LoVo (cell line): ENCODE measurements at places on chromosomes 2 and 18.

DNA sequence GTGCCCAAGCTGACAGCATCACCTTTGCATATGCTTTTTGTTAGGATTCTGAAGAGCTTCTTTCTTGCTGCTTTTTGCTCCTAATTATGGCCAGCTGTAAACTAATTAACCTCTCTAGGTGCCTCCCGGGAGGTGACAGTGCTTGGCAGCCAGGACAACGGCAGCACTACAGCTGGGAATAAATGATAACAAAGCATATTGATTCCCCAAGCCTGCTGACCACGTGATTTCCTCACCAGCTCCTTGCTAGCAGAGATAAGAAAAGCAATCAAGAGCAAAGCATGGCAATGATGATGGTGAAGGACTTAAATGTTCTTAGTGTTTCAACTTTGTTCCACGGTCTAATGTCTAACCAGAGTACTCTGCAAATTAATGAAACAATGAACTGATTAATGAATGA is 1074.4 kb upstream of the GYPC start:
- no peak for DNase-seq

DNA sequence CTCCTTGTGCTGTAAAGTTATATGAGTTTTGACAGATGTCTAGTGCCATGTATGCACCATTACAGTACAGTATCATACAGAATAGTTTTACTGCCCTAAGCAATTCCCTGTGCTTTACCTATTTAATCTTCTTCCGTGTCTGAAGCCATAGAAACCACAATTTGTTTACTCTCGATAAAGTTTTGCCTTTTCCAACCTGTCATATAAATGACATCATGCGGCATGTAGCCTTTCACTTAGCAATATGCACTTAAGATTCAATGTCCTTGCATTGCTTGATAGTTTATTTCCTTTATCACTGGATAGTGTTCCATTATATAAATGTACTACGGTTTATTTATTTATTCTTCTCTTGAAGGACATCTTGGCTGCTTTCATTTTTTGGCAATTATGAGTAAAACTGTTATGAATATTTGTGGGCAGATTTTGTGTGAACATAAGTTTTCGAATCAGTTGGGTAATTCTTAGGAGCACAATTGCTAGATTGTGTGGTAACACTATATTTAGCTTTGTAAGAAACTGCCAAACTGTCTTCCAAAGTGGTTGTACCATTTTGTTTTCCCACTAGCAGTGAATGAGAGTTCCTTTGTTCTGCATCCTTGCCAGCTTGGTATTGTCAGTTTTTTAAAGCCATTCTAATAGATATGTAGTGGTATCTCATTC is 136.8 kb upstream of the MAP3K20 start:
- no peak for DNase-seq

DNA sequence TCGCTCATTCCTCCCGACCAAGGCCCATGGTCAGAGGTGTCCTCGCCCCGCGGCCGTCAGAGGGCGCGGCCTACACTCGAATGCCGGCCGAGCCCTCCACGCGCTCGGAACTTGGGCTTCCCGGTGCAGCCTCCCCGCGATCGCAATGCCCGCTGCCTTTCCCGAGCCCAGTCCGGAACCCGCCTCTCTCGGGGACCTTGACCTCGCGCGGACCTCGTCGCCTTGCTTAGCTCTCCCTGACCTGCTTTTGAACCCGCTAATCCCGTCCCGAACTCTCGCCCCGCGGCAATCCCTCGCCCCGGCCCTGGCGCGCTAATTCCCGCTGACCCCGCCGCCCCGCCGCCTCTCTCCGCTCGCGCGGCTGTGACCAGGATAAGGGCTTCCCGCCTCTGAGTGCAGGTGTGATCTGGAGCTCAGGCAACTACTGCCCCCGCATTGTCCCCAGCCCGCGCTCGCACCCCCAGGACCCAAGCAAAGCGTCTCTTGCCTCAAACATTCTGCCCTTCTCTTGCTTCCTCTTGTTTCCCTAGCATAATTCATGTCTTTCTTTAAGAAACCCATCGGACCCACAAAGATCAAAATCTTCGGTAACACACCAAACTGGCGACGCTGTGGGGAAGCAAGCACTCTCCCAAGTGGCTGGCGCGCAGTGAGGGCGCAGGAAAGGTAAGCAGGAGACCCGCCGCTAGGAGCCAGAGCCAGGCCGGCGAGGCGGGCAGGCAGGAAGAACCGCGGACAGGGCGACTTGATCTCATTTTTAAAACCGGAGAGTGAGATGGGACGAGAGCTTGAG is 46.6 kb upstream of the ATP6V1B1 start:
- no peak for DNase-seq

DNA sequence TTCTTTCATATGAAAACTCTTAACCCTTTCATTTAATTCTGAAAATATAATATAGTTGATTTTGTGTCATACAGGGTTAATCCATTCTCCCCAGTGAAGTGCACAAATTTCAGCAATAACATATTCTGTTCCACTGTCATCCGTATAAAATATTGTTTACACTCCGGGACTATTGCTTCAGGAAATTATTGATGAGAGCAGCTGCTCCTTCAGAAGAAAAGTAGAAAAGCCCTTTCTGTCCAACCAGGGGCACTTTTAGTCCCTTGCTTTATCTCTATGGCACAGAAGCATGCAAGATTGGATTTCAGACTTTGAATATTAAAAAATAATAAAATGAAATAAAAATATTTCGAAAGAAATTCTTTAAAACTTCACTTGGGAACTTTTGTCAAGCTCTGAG is 535.7 kb upstream of the SLC39A10 start:
- DNase-seq = no peak

DNA sequence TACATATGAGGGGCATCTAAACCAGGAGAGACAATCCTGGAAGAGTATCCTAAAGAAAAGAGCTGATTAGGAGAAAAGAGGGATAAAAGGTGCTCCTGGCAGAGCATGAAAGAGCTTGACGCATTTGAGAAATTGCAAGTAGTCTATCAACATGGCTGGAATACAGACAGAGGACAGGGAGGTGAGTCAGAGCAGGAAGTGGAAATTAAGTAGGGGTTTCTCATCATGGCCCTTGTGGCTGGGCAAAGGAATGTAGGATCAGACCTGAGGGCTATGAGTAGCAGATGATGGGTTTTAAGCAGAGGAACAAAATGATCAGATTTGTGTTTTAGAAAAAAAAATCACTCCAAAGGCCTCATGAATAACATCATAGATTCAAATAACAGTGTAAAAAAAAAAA is 49.2 kb upstream of the UGP2 start:
- no peak for DNase-seq
